ENCODE measurements at places on chromosomes 2 and 18.

- no peak for DNase-seq
Observed at GRCh38 chr2:31903109-31903780, 107.6 kb downstream of the MEMO1 start.

GRCh38 chr2:102451968-102452367 is 21.1 kb upstream of the SLC9A4 start:
- no peak for DNase-seq

DNA sequence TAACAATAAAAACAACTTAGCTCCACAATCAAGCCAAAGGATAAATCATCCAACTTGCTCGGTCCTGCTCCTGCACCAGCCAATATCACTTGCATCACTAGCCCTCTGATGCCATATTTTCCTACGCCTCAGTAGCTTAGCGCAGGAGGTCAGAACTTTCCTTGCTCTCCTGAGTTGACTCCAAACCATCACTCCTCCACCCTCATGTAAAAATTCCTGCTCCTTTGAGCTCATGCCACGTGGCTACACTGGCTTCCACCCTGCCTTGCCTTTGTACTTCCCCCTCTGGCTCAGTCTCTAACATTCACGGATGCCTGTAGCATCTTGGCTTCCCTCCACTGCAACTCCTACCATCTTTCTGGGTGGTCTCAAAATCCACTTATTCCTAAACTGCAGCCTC is 25.2 kb downstream of the AAK1 start:
- DNase-seq: no peak

GRCh38 chr18:35938562-35938961 is 33.9 kb upstream of the RMP24 start:
- no peak for DNase-seq

DNA sequence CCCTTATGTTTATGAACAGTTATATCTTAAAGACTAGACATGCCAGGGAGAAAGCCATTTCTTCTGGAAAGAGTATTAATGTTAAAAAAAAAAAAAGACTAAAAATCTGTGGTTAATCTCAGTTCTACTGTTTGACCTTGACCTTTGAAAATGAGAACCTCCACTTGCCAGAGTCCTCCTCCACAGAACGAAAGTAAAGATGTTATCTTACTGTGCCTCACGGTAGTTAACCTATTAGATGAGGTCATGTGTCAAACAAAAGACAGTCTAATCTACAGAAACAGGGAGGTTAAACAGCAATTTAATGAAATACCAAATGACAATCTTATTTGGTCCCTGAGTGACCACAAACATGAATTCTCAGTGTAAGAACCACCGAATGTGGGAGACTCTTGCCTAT is 51.2 kb downstream of the SLC14A2 start:
- no peak for DNase-seq

- DNase-seq: no peak
Observed at GRCh38 chr2:360124-360523, 72.2 kb upstream of the ALKAL2 start.

DNA sequence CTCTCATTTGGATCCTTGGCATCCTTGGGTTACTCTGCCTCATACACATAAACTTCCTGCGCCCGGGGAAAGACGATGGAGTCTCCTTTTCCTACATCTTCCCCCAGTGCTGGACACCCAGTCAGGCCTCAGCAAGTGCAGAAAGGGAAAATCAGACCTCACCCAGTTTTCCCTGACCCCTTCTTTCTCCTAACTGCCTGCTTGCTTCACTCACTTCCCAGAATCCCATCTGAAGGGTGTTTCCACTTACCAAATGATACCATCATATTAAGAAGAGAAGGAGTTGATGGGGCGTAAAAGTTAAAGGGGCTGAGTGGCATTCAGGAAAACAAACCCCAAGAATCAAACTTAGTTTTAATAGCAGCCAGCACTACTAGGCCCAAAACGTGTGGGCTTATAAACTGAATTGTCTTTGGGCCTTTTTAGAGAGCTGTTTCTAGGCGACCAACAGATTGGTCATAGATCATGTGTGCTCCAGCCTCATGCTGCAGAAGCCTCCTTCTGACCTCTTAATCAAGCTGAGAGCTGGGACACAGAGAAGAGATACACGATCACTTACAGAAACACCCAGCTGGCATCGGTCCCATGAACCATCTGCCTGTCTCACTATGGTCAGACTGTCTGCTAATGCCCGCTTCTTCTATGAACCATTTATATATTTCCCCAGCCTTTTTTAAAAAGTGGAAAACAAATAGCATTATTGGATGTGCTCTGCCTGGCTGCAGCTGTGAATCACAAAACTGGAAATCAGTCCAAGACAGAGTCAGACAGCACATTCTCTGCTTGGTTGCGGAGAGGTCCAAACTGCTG is 165.7 kb upstream of the SLC14A2 start:
- no peak for DNase-seq

DNA sequence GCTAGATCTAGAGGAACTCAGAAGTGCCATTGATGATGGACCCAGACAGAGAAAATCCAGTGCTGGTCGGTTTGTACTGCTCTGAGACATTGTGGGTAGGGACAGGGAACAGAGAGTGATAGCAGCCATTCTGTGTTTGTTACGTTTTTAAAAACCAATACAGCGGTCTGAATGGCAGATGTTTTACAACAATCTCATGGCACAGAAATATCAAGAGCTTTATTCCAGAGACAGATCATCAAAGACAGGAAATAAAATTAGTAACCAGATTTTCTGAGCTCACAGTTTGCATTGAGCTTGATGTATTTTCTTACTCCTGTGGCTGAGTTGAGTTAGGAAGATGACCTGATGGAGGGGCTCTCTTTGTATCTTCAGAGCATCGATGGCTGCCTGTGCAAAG is 114.9 kb upstream of the BCL2L11 start:
- DNase-seq: no peak

DNA sequence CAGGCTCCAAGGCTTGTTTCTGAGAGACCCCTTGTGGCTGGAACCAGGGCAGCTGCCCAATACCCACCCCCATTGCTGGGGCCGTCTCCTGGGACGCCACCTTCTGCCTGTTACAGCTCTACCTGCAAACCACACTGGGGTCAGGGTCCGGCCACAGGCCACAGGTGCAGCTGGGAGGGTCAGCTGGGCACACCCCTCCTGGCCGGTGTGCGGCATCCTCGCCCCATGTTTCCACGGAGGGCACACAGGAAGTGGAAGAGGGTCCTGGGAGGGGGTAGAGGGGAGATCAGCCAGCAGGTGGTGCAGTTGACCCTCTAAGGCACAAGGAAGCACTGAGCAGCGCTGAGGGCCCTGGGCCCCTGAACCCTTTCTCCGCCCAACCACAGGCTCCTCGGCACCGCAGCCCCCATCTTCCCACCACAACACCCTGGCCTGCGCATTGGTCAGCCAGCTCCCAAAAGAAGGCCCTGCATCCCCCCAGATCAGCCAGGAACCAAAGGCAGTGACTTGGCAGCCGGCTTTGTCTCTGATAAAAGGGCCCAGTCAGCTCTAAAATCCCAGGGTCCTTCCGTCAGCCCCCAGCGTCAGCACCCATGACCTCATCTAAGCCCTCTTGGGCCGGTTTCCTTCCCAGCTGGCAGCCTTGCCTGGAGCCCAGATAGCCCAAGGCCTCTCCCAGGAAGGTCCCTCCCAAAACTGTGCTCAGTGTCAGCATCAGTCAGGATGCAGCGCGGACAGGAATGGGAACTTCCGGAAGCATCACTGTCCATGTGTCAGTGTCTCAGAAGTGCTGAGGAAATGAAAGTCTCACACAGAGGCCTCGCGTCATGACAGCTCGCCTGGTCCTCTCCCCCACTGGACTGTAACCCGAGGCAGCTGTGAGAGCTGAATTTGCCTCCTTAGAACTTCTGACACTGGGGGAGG is 1.7 kb downstream of the ERFE start:
- no peak for DNase-seq

DNA sequence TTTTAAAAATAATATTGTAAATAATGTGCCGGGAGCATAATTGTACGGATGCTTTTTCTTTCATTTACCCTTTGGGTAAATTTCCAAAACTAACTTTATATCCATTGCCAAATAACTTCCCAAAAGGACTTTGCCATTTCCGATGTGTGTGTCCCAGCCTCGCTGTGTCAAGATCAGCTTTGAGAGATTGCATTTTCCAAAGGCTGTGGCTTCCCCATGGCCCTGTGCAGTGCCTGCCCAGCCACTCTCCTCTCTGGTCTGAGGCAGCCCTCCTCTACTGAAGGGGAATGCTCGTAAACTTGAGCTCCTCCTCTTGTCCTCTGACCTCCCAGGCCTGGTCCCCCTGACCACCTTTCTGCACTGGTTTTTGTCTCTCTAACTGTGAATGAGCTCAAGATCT is 78.5 kb downstream of the MRPS9 start:
- DNase-seq: no peak

DNA sequence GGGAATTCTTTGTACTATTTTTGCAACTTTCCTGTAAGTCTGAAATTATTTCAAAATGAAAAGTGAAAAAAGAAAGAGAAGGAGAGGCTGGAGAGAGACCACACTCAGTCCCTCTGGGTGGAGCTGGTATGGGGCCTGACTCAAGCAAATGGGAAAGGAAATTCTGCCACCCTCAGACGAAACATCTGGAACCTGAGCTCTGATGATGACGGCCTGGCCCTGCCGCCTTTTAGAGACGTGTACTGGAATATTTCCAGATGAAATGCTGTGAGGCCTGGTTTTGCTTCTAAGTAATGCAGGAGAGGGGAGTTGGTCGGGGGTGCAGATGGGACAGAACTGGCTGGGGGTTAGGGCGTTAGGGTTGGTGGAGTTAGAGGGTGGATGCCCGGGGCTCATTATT is 57.4 kb upstream of the GLI2 start:
- DNase-seq: no peak

- no peak for DNase-seq
Observed at GRCh38 chr2:189370719-189371118, 70.6 kb upstream of the WDR75 start.

DNA sequence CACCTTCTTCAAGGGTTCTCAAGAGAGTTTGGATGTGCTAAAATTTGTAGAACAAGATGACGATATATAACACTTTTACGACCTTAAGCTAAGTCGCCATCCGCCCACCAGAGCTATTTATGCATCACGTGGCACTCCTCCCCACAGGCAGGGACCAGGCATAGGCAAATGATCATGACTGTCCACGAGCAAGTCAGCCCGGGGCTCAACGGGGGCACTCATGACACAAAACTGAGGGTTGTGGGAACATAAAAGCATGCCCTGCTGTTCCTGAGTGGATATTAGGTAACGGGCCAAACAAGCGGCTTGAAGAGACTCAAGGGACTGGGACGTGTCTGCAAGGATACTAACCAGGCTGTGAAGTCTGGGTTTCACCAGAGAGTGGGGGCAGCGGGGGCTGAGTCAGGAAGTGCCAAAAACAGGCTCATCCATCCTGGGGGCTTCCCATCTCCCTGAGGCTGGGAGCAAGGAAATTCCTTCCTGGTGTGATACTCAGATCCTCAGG is 58.1 kb downstream of the FAM178B start:
- DNase-seq: no peak

GRCh38 chr18:80154293-80154692 is 45.2 kb downstream of the ADNP2 start:
- DNase-seq: no peak

DNA sequence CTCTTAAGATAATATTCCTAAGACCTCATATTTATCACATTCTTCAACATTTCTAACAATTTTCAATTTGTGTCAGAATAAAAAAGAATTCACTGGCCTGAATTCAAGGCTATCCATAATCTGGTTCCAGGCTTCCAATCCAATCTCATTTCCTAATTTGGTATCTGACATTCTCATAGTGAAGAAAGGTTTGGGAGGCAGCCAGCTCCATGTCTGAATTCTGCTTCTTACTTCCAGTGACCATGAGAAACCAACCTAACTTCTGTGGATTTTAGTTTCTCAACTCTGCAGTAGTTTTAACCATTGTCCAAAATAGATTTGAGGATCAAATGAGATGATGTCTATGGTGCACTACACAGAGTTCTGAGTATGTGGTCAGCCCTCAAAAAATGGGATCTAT is 439.1 kb upstream of the GCFC2 start:
- no peak for DNase-seq

- DNase-seq: no peak
Observed at GRCh38 chr2:230700447-230700846, 12.2 kb upstream of the CAB39 start.

DNA sequence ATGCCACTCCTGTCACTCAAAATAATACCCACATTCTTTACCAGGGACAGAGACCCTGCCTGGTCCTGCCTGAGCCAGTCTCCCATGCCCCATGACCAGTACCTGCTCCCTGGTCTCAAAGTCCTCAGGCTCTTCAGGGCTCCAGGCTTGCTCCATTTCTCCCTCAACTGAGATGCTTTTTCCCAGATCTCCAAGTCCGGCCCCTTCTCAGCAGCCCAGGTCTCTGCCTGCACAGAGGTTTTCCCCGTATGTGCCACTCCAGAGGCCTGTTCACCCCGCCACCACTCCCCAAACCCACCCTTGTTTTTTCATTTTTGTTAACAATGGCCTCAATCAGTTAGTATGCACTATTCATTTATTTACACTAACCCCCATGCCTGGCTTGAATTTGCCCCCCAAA is 499.5 kb upstream of the MYT1L start:
- DNase-seq: no peak

- DNase-seq: no peak
Observed at GRCh38 chr2:236400594-236401360, 136.6 kb upstream of the ASB18 start.

GRCh38 chr2:34096562-34097171 is 497.6 kb upstream of the FAM98A start:
- DNase-seq: no peak

DNA sequence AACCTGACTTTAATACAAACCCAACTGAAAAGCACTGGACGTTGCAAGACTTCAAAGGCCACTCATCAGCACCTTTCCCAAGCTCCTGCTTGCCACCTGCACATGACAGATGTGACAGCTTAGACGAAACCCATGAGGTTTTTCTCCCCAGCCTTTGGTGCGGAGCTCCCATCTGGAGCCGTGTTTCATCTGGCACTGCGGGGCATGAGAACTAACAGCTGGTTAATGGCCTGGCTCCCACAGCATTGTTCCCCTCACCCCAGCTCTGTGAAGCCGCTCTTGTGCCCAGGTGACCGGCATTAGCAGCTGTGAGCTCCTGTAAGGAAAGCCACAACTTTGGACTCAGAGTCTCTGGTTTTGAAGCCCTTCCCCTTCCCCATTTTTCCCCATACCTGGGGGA is 50.9 kb downstream of the GALR1 start:
- DNase-seq: no peak

DNA sequence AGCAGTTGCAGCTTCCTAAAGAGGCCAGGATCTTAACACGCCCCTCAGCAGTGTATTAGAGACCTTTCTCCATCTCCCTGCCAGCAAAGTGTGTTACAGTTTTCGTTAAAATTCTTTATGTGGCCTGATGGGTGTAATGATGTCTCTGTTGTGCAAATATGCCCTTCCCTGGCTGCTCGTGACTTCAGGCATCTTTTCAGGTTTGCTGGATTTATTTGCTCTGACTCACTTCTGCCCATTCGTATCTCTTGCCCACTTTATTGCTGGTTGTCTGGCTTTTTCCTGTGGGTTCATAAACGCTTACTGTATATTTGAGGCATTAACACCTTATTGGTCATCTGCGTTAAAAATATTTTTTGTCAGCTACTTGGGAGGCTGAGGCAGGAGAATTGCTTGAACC is 134.5 kb downstream of the ASB1 start:
- no peak for DNase-seq

GRCh38 chr2:121159291-121160071 is 125.5 kb downstream of the TFCP2L1 start:
- DNase-seq: no peak

GRCh38 chr2:401019-401679 is 113.3 kb upstream of the ALKAL2 start:
- no peak for DNase-seq

- DNase-seq: no peak
Observed at GRCh38 chr18:31371989-31372388, 4.6 kb upstream of the DSG4 start.

GRCh38 chr2:197454923-197455322 is 1.6 kb downstream of the COQ10B start:
- no peak for DNase-seq

GRCh38 chr2:109516445-109517117 is 97.2 kb downstream of the SEPTIN10 start:
- no peak for DNase-seq

Data from activated CD8-positive, alpha-beta memory T cell treated with anti-CD3 and anti-CD28 coated beads for 1 hour (primary cell).